HCT116 (cell line): ENCODE measurements at places on chromosomes 4 and X. TPM values are rescaled to one million over a fixed set of nuclear protein-coding genes. Genes with fewer than 3 reads are reported as not detected.

NLRP2B gene
- total RNA-seq: not detected

SRPK3 gene
- not detected for total RNA-seq

DMP1 gene
- total RNA-seq: not detected

GPR50 gene
- not detected for total RNA-seq

SH3BP2 gene
- 52.8 TPM for total RNA-seq

HSFX2 gene
- total RNA-seq: not detected

TMPRSS11A gene
- total RNA-seq: not detected

DCAF12L2 gene
- not detected for total RNA-seq

KCNE5 gene
- not detected for total RNA-seq

KDR gene
- 0.52 TPM for total RNA-seq

MAGEE1 gene
- total RNA-seq: 2.2 TPM

MRPL1 gene
- 54.9 TPM for total RNA-seq

GIMD1 gene
- total RNA-seq: not detected

HTN3 gene
- not detected for total RNA-seq

ZNF732 gene
- total RNA-seq: not detected

EFHC2 gene
- not detected for total RNA-seq

HTRA3 gene
- total RNA-seq: not detected

RTL5 gene
- total RNA-seq: 2.5 TPM

MAGEB2 gene
- total RNA-seq: 138 TPM

PDGFC gene
- 9.8 TPM for total RNA-seq

RPS6KA3 gene
- 35.5 TPM for total RNA-seq

TMPRSS11B gene
- not detected for total RNA-seq

OPRPN gene
- not detected for total RNA-seq

PCDH10 gene
- not detected for total RNA-seq

NAA11 gene
- total RNA-seq: not detected

RNF128 gene
- 5.8 TPM for total RNA-seq

NPNT gene
- 15.8 TPM for total RNA-seq

RENBP gene
- 1.3 TPM for total RNA-seq

COX7B2 gene
- total RNA-seq: not detected

PUDP gene
- 20.3 TPM for total RNA-seq

CLOCK gene
- 38.7 TPM for total RNA-seq

BMPR1B gene
- total RNA-seq: not detected

ANKRD50 gene
- 16.5 TPM for total RNA-seq

DCX gene
- not detected for total RNA-seq

MAMLD1 gene
- 3.6 TPM for total RNA-seq

SPIN3 gene
- total RNA-seq: 13.8 TPM

C4orf51 gene
- not detected for total RNA-seq

ERCC6L gene
- 12.5 TPM for total RNA-seq

USP26 gene
- total RNA-seq: not detected
